NCI-H2081 treated with DMSO at 0.1 percent for 48 hours (cell line): ENCODE measurements at places on chromosomes 3 and 15.

DNA sequence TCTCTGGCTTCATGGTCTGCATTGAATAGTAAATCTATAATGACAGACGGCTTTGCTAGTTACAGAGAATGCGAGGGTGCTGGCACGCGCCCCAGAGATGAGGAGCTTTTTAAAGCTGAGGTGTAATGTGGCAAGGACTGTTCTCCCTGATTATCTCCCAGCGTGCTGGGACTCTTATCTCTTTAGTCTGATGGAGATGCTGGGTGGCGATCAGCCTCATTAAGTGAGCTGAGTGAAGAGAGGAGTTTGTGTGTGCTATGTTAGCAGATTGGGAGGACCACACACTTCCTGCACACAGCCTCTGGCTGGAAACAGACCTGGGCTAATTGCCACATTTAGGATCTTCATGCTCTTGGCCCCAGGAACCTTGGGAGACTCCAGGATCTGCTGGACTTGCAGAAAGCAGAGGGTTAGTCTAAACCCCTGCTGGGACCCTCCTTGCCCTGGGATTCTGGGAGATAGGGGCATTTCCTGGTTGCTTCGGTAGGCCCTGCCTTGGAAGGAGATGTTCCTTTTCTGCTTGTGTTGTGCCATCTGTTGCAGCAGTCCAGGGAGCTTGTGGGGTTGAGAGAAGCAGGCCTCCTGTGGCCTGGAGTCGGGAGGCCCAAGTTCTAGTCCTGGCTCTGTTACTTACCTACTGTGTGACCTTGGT, 15.0 kb downstream of the PDIA5 start:
- DNase-seq = no peak

DNA sequence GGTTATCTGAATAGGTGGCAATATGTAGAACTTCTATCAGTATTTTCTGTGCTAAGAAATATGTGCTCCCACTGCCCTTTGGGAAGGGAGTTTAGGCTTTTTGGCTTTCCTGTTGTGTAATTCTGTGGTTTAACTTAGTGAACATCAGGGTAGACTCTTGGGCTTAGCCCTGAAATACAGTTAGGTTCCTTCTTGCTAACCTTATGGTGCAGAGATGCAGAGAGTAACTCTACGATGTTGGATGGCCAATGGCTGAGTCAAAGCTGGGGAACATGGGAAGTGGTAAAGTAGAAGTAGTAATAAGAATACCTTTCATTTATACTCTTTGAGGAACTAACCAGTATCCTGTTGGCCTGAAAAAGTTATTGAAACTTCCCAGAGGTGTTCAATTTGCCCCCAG, 80.8 kb upstream of the IL12A start:
- no peak for DNase-seq

DNA sequence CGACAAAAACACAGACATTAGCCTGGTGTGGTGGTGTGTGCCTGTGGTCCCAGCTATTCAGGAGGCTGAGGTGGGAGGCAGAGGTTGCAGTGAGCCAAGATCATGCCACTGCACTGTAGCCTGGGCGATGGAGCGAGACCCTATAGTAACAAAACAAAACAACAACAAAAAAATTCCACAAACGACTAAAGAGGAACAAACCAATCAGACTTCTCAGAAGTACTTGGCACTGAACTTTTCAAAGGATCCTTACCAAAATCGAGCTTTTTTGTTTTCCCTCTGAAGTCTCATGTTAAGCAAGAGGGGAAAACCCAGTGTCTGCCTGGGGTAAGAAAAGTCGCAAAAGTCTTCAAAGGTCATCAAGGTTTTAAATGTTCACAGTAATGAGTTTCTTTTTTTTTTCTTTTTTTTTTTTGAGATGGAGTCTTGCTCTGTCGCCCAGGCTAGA, 30.1 kb upstream of the TFRC start:
- DNase-seq = no peak

DNA sequence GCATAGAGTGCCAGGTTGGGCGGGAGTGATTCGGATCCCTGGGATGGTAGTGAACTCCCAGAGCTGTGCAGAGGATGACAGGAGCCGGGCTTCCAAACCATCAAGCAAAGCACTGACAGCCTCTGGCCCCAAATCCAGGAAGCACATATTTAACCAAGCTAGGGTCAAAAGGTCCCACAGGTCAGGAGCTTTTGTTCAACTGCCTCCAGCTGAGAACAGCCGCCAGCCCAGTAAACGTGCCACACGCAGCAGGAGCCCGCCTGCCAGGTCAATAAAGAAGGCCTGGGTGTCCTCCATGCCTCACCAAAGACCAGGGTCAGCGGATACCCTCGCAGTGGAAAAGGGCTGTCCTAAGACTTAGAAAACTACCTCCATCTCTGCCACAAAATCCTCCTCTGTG, 184.7 kb upstream of the LINGO1 start:
- DNase-seq = no peak

- DNase-seq = no peak
These were observed at the start of gene SLC28A1 for GRCh38 chr15:84883916-84884781. TSS of gene SLC28A1 (plus strand) at chr15:84884662. CDS start at chr15:84887761, 3,099 bp downstream.

DNA sequence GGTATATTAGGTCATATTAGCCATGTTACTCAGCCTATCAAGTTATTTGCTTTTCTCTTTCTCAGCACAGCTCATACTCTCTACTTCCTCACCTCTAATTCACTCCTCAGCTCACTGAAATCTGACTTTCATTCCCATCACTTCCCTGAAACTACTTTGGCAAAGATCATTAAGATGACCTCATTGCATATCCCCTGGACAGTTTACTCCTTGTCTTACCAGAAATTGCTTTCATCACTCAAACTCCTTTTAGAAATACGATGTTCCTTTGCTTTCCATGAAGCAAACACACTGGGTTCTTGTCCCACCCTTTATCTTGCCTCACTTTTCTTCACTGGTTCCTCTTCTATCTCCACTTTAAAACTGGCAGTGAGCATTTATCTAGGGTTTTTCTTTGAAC, 354.4 kb downstream of the TUSC7 start:
- no peak for DNase-seq
